Suppressor macrophage treated with lipopolysaccharide for 1 hour (primary cell): ENCODE measurements at places on chromosomes 5 and 9.

GRCh38 chr5:2666081-2666480, 85.4 kb downstream of the IRX2 start:
- DNase-seq = no peak

- DNase-seq = no peak
Observed at GRCh38 chr5:36640949-36641348, 34.5 kb downstream of the SLC1A3 start.

DNA sequence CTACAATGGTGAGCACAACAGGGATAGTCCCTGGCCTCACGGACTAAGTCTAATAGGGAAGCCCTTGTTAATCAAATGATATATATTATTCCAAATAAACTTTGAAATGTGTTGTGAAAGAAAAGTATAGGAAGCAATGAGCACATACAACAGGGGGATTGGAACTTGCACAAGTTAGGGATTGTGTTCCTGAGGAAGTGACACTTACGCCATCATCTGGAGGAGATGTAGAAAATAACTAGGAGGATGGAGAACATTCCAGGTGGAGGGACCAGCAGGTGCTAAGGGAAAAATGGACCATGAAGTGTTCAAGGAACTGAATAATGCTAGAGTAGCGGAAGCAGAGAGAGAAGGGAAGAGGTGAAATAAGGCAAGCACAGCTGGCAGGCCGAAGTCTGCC, 18.8 kb upstream of the RPS23 start:
- no peak for DNase-seq

DNA sequence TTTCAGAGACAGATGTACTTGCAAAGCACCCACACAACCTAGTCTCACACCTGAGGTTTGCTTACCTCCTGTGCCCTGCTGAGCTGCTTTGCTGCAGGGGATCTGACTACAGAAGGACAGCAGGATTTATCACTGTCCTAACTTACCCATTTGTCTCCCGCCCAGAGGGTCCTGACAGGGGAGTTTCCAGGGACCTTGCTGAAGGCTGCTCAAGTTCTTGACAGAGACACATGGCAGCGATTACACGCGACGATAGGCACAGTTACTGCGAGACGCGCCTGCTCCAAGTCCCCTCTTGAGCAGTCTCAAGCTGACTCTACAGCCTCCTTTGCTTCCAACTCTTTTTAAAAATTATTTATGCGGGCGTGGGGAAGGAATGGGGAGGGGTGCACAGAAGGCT, 24.6 kb upstream of the GALNT10 start:
- no peak for DNase-seq

DNA sequence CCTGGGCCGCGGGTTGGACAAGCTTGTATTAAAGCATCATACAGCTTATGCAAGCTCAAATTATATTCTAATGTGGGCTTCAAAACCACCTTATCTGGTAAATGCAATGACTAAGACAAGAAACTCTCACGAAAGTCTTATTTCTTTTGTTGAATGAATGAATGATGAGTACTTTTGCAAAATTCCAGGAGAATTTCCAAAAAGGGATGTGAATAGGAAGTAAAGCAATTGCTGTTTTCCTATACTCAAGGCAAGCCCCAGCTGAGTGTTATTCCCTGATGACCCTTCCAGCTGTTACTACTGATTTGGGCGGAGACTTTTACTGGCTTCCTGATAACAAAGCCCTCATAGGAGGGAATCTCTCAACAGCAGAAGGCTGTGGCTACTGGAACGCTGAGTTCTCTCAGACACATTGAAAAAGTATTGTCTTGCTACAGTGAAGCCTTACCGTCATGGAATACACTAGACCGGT, 162.8 kb downstream of the SREK1 start:
- no peak for DNase-seq

DNA sequence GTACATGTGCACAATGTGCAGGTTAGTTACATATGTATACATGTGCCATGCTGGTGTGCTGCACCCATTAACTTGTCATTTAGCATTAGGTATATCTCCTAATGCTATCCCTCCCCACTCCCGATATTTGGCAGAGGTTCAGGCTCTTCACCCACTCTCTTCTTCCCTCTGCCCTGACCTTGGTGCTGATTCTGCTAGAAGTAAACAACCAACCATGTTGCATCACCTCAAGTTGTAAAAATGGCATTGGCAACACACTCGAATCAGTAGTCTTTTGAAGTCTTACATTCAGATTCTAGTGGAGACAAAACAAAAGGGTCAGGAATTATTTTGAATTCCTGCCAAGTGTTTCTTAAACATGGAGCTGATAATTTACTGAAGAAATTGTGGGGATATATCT, 40.0 kb downstream of the PRR16 start:
- DNase-seq = no peak

DNA sequence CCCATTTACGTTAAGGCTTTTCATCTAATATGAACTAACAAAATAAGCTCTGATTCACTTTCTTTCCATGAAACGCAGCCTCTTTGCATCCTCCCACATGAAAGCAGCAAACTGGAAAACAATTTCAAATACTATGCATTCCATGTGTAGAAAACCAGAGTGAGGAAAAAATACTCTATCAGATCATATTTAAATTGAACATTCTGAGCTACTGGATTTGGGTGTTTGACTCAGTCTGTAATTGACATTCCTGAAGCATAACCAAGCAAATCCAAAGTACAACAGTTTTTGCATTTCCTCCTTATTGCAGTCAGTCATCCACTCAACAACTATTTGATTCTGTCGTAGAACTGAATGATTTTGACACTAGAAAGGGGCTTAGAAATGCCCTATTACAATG, 399.1 kb upstream of the NMUR2 start:
- no peak for DNase-seq

- no peak for DNase-seq
Observed at GRCh38 chr5:51889703-51890102, 506.5 kb downstream of the ISL1 start.

DNA sequence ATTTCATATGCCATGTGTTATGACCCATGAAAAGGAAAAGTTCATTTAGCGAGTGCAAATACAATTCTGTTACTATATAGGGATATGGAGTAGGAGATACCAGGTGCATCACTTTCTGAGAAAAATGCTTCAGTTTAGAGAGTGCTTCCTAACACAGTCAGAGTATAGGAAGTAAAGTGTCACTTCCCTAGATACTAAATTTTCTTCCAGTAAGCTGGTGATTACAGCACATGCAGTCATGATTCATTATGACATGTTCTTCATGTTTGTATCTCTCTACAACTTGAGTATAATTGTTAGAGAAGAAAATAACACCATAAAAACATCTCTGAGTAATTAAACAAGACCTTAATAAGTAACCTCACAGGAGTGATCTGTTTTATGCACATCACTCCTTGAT, 837.0 kb downstream of the DNAH5 start:
- DNase-seq = no peak

DNA sequence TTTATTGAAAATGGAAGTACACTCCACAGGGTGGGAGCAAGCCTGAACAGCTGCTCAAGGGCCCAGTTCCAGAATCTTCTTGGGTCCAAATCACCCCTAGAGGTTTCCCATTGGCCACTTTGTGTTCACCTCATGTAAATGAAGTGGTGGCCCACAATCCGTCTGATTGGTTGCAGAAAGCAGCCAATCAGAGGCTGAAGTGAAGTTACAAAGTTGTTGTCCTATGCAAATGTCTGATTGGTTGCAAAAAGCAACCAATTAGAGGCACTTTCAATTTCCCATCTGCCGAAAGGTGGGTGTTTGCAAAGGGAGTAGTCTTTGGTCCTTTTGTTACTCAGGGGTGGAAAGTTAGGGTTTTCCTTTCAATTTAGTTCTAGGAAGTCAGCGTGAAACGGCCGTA, 8.8 kb downstream of the TMEM171 start:
- DNase-seq = no peak
